ENCODE measurements at places on chromosomes 6 and 20.

- no peak for DNase-seq
Observed at GRCh38 chr6:16179970-16180431, 51.1 kb downstream of the MYLIP start.

DNA sequence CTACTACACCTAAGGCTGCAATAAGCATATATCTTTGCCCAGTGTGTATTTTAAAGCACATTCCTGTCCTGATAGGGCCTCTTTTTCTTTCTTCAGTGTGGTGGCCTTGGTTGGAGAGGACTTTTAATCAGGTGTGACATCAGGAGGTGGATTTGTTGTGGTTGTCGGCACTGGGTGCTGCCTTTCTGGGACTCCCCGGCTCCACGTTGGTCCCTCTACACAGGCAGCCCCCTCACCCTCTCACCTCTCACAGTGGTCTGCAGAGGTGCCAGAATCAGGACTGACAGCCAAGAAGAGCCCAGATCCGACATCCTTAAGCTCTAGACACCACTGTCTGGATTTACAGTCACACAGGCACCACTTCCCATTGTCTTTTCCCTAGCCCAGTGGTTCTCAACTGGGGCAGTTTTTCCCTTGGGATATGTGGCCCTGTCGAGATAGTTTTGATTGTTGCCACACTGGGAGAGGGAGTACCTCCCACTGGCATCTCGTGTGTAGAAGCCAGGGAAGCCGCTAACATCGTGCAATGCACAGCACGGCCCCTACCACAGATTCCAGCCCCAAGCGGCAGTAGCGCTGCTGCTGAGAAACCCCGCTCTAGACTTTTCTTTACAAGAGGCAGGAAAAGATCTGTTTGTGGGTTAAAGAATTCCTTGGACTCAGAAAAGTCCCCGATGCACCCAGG is 314.1 kb downstream of the QKI start:
- DNase-seq = no peak

GRCh38 chr6:151181706-151182363 is 57.9 kb upstream of the AKAP12 start:
- DNase-seq = no peak

GRCh38 chr6:108383981-108384380 is 89.1 kb downstream of the AFG1L start:
- no peak for DNase-seq

GRCh38 chr20:37714978-37715672 is 21.3 kb downstream of the CTNNBL1 start:
- DNase-seq = peak; percentile 50

- DNase-seq = no peak
Observed at GRCh38 chr6:101907356-101908217, 514.1 kb downstream of the GRIK2 start.

Measured in fibroblast of skin of abdomen (primary cell).